ENCODE measurements at places on chromosomes 13 and 19.

DNA sequence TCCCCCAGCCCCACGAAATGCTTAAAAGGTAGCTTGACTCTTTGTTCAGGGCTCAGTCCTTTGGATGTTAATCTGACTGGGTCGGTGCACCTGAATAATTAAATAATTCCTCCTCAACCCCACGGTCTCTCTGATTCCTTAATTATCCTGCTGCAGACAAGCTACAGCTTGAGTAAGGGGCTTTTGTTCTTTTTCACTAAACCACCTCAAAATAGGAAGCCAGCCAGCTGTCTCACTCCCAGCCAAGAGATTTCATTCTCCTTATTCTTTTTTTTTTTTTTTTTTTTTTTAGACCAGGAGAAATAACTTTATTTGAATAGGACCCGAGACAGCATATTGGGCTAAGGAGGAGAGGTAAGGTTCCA, 7.9 kb upstream of the FCGBP start:
- no peak for DNase-seq

DNA sequence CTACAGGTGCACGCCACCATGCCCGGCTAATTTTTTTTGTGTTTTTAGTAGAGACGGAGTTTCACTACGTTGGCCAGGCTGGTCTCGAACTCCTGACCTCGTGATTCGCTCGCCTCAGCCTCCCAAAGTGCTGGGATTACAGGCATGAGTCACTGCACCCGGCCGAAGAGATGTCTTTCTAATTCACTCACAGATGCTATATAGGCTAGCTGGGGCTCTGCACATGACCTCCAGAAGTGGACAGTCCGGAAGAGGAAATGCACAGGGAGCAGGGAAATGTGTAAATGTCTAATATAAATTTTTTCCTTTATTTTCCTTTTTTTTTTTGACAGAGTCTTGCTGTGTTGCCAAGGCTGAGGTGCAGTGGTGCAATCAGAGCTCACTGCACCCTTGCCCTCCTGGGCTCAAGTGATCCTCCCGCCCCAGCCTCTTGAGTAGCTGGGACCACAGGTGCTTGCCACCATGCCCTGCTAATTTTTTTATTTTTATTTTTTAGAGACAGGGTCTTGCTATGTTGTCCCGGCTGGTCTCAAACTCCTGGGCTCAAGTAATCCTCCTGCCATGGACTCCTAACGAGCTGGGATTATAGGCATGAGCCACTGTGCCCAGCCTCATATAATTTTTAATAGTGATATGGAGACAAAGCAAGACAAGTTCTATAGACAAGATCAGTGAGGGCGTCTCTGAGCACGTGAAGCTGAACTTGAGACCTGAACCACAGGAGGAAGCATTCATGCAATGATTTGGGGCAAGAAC, 8.4 kb downstream of the GIPC1 start:
- no peak for DNase-seq

DNA sequence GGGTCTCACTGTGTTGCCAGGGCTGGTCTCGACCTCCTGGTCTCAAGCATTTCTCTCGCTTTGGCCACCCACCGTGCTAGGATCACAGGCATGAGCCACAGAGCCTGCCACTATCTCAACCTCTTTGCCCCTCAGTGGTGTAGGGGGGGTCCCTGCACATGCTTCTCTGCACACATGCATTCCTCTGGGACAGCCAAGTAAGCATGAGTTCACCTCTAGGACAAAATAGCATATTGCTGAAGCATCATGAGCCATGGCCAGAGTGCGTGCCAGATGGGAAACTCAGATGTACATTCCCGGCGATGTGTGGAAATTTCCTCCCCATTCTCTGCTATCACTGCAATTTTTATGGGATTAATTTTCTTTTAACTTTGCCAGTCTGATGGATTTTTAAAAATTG, 23.1 kb downstream of the CHAF1A start:
- no peak for DNase-seq

GRCh38 chr19:1279782-1280341, 4.5 kb downstream of the FAM174C start:
- DNase-seq: peak; percentile 72

GRCh38 chr13:78689011-78689410, 30.1 kb upstream of the OBI1 start:
- no peak for DNase-seq

DNA sequence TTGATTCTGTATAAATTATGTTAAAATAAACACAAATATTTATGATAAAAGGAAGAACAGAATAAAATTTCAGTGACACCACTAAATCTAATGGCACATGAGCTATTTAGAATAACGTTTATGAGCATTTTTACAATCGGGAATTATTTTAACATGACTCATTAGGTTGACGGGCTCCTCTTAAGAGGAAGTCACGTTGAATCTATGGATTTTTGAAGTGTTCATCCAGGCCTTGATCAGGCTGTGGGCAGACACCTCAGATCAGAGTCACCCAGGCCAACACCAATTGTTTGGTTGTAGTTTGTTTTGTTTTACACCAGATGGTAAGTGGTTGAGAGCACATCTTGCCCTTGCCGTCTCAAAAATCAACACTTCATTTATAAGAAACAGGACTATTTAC, 257.8 kb downstream of the FOXO1 start:
- no peak for DNase-seq

- DNase-seq: no peak
These were observed 119.2 kb downstream of the GPC6 start for GRCh38 chr13:93345770-93346169.

DNA sequence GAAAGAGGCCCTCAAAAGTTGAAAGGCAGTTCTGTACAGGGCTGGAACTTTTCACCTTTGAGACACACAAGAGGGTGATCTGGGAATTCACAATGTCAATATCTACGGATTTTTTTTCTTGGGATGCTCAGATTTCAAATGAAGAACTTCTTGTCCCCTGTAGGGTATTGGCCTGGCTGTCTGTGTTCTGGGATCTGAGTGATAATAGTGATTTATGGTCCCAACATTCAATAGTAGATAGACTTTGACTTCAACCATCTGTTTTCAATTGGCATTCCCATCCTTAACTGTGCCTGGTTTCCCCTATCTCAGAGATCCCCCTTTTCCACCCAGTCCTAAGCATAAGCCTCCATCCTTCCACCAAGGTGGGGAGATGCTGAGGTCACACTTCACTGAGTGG, 274.1 kb downstream of the COG6 start:
- no peak for DNase-seq

DNA sequence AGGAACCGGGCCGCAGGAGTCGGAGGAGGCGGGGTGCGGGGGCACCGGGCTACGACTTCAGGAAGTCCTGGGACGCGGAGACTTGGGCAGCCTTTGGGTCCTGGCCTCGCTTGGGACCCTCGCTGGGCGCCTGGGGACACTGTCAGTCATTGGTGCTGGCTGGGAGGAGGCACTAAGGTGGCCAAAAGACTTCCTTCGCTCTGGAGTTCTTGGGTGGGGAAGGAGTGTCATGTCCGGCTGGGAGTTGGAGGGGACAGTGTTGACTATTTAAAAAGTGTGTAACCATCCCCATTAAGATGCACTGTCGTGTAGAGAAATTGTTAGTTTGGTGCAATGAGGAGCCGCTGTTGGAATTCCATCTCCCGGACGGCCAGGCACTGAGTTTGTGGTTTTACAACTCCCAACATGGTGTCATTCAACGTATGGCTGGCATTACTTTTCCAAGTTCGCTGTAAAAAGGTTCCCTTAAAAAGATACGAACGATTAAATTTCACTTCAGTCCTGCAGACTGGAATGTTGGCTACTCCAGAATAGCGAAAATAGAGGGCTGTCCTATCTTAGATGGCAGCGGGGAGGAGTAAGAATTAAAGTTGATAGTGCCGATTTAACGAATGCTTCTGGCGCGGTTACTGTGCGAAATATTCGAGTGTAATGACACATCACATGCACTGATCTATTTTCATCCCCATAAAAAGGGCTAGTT, 776 bp downstream of the DNAJC3 start:
- peak; percentile 22 for DNase-seq

DNA sequence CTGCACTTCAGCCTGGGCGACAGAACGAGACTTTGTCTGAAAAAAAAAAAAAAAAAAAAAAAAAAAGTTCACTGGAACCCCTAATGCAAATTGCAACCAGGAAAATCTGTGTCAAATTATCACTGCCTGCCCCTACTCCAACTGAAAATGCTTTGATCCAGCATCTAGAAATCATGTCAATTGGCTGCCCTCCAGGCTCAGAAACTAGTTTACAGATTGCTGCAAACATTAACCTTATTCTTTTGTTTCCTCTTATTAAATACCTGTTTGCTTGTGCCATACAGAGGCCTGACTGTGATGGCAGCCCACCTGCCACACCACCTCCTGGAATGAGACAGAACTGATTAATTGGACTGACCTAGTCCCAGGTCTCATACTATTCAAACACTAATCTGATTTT, 18.6 kb upstream of the AKT2 start:
- no peak for DNase-seq

DNA sequence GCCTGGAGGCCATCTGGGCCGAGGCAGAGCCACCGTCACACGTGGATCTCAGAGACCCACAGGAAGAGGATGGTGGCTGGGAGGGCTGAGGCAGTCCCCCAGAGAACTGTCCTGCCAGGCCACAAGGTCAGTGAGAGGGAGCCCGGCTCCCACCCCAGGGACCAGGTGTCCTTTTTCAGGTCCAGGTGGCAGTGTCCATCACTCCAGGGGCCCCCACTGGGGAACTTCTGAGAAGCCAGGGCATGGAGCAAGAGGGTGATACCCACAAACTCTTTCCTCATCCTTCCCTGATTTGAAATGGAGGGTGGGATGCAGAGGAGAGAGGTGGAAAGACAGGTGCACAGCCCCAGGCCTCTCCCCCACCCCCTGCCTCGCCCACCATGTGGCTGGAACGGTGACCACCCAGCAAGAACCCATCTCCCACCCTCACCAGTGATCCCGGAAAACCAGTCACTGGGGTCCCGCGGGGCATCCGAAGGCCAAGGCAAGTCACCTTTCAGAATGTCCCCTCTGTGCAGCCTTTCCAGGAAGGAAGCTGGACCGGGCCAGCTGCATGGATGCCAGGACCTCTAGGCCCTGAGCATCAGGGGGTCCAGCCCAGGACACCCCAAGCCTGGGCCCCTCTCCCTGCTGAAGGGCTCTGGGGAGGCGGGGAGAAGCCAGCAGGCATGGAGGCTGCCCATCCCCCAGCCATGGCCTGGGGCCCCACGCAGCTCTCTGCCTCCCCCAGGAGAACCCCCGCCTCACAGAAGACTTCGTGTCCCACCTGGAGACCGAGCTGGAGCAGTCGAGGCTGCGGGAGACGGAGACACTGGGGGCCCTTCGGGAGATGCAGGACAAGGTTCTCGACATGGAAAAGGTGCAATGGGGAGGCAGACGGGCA, 14.1 kb downstream of the PRR36 start:
- DNase-seq: no peak

GRCh38 chr19:10612499-10613119, 12.7 kb upstream of the SLC44A2 start:
- DNase-seq: no peak

- DNase-seq: no peak
These were observed 22.7 kb downstream of the POP4 start for GRCh38 chr19:29628661-29629385.

DNA sequence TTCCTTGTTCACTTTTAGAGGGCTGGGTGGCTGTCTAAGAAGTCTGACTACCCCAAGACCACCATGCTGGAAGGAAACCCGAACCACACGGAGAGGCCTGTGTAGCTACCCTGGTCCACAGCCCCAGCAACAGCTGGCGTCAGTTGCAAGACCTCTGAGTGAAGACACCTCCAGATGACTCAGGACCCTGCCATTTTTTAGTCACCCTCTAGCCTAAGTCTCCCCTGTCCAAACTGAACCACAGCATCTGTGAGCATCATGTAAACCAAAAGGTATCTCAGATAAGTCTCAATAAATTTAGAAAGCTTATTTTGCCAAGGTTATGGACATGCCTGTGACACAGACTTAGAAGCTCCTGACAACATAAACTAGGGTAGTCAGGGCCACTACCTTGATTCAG, 2.2 kb upstream of the SYDE1 start:
- DNase-seq: no peak

DNA sequence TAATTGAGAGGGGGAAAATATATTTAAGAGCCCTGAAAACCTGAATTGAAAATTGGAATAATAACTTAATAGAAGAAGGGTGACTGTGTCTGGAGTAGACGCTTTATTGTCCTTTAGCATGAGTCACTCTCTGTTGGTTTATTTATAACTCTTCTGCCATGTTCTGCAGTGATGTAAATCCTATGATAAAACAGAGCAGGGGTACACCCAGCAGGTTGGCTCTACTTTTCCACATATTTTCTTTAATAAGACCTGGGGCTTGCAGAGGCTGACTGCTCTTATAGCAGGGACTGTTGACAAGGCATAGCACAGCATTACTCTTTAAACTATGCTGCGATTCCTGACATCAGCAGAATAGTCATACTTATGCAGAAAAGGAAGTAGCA, 389.9 kb upstream of the PCDH9 start:
- DNase-seq: no peak

DNA sequence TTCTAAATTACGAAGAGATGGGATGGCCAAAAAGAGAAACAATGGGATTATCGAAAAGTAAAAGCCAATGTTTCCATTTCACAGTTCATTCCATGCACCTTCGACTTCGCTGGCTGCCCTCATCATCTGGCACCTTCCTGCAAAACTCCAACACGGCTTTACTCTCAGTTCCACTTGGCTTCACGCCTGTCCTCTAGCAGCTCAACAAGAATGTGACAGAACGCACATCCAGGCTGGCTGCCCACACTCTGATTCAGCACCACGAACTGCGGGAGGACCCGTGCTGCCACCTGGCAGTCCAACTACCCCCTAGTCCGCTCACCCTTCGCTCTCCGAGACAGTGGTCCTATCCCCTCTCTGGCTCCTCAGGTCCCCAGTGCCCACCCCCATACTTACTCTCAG, 11.7 kb downstream of the ATP7B start:
- no peak for DNase-seq
